ENCODE measurements at places on chromosomes 3 and 15.
A peak's percentile ranks its signal among the peaks of the same experiment; 100 is the strongest.

DNA sequence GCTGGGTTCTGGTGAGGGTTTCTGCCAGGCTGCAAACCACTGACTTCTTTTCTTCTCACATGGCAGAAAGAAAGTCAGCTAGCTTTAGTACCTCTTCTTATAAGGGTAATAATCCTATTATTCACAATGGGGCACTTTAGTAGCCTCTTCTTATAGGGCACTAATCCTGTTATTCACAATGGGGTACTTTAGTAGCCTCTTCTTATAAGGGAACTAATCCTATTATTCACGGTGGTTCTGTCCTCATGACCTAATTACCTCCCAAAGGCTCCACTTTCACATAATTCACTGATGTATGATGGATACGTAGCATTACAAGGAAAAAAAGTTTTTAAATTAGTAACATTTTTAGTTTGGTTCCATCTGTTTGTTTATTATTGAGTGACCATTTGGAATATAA is 671.3 kb downstream of the NSUN3 start:
- no peak for DNase-seq

DNA sequence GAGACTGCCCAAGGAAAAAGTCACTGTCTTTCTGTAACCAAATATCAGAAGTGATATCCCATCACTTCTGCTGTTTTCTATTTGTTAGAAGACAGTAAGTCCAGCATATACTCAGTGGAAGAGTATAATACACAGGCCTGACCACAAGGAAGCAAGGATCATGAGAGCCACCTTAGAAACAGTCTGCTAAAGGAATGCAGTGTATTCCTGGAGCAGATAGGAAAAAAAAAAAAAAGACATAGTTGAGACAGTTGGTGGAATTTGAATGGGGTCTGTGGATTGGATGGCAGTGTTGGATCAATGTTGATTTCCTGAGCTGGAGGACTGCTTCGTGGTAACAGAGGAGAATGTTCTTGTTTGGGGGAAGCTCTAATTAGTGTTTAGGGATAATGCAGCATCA is 26.5 kb upstream of the FBXL2 start:
- DNase-seq, result peak; percentile 13

- DNase-seq, result no peak
Measured at GRCh38 chr3:94132777-94133176, 69.9 kb downstream of the NSUN3 start.

GRCh38 chr3:15456321-15456720 is 28.9 kb downstream of the EAF1 start:
- DNase-seq, result no peak

GRCh38 chr15:63969652-63970421 is 76.4 kb downstream of the DAPK2 start:
- no peak for DNase-seq

- peak; percentile 31 for DNase-seq
Measured at GRCh38 chr15:78264304-78265136, at the start of gene DNAJA4. TSS of gene DNAJA4 (plus strand) at chr15:78264562. CDS start at chr15:78264764, 202 bp downstream.

DNA sequence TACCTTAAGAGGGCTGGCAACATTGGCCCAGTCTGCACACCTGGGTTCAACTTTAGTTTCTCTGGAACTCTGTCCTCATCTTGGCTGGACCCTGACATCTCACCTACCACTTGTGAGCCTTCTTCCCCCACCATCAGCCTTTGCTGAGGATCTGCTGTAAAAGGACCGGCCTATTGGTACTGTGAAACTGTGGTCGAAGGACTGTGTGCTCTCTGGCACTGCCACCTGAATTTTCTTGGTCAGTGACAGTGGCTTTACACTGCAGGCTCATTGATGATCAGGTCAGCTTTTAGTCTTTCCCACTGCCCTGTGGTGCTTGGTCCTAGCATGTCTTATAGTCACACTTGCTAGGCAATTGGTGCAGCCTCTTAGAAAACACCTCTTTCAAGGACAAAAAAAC is 86.9 kb downstream of the PEX5L start:
- DNase-seq, result no peak

DNA sequence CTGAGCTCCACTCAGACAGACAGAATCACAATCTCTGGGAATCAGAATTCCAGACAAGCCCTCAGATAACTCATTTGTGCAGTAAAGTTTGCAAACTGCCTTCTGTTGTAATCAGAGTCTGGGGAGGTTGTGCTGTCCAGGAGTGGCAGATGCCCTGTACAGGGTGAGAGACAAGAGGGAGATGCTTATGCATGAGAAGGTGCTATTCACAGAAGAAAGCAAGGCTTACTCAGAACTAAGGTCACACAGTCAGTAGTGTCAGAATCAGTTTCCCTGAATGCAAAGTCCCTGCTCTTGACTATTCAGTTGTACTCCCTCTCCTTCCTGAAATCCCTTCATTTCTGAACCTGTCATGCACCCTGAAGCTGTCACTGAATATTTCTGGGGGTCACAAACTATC is 43.7 kb downstream of the SRPRB start:
- no peak for DNase-seq

DNA sequence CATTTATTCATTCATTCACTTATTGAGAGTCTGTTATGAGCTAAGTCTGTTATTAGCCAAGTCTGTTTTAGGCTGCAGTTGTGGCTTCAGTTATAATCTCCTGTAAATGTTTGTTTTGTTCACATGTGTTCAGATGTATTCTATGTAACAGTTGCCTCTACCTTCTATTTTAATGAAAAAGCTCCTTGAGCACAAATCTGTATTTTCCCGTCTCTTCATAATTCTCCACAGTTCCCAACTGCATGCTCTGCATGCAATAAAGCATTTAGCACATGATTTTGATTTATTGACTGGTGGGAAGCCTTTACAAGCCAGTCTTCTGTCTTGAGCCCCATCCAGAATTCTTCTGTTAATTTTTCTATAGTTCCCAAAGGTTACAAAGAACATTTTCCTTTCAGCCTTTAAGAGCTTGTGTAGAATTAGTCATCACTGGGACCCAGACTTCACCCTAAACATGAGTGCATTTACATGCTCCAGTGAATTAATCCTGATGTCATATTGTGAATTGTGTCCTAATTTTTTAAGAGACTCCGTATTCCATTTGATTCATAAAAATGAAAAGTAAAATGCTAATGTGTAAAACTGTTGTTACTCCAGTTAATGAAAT is 122.3 kb upstream of the NR2E3 start:
- DNase-seq, result peak; percentile 89

DNA sequence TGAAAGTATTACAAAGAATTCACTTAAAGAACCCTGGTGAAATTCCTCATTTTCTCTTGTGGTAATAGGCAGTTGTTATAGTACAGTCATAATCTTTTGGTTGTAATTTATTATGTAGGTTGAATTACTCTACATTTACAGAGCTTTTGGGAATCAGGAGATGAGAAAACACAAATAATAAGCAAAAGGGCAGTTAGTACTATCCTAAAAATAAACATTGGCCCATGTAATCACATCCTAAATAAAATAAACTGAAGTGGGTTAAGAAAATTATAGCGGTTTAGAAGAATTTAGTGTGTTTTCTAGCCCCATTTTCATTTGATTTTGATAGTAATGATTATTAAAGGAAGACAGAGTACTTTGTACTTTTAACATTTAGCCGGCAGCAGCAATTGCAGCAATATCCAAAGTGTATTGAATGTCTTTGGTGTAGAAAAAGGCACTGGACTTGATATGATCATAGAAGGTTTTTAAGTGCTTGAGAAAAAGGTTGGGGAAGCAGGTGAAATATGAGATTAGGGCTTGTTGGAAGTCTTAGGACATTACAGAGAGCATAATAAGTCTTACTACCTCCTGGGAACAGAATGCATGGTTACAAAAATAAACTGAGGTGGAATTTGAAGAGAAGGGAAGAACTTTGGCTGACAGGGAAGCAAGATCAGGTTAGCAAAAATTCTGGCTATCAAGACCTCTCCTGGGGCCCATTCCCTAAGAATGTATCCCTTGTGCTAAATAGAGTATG is 79.9 kb downstream of the MBNL1 start:
- peak; percentile 24 for DNase-seq

DNA sequence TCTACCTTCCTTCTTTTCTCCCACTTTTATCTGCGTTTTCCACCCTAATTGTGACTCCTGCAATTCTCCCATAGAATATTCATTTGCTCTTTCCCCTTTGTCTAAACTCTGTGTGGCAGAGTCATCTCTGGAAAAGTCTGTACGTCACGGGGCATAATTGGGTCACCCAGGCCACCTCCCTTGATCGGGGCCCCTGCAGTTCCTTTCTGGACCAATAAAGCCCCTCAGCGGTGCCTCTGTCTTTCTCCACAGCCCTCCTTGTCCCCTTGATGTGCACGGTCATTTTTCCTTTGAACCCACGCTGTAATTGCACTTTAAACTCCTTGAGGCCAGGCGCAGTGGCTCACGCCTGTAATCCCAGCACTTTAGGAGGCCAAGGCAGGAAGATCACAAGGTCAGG is 10.7 kb downstream of the UPK1B start:
- DNase-seq, result no peak

GRCh38 chr3:188943591-188943990 is 228.2 kb upstream of the TPRG1 start:
- no peak for DNase-seq

DNA sequence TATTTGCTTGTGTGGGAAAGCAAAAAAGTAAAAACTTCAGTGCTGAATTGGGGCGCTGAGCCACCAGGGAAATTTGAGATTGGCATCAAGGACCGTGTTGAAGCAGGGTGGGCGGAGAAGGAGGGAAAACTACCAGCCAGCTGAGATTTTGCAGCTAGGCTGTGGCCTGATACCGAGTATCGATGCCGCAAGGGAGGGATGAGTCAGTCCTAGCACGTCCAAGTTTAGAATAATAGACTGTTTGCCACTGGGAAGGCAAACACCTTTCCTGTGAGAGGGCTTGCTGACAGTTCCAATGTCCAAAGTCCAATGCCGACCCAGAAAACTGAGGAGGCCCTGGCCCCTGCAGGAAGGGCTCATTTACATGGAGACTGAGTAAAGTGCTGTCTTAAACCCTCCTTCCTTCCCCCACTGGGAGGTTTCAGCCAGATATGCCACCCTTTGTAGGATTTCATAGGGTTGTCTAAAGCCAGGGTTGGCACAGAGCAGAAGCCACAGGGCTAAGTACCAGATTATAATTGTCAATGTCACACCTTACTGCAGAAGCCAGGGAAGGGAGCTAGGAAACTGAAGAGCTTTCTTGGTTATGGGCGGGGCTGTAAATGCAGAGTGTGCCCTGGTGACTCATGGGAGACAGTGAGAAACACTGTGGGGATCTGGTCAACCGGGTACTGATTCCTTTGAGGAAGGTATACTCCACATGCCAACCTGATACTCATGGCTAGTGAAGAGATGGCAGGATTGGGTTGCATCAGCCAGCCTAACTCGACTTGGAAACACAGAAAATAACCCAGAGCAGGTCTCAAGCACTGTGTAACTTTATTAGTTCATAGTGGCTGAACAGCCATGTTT is 28.4 kb upstream of the PIK3CB start:
- DNase-seq, result peak; percentile 53

- DNase-seq, result no peak
Measured at GRCh38 chr3:107769882-107770281, 247.1 kb downstream of the BBX start.

GRCh38 chr3:153349108-153349499 is 187.1 kb downstream of the RAP2B start:
- DNase-seq, result no peak

Measured in fibroblast of upper back skin (primary cell).